ENCODE measurements at places on chromosomes 12 and 14. TPM values are rescaled to one million over a fixed set of nuclear protein-coding genes. Genes with fewer than 3 reads are reported as not detected.

- no peak for DNase-seq
Observed at GRCh38 chr14:104871656-104872468, 6.8 kb downstream of the CEP170B start.

GRCh38 chr12:81639196-81639595 is 120.0 kb downstream of the PPFIA2 start:
- no peak for DNase-seq

GRCh38 chr12:65615118-65615517 is 209.2 kb upstream of the HMGA2 start:
- no peak for DNase-seq

- DNase-seq = no peak
Observed at GRCh38 chr14:59619061-59619460, 42.4 kb upstream of the CCDC175 start.

DNA sequence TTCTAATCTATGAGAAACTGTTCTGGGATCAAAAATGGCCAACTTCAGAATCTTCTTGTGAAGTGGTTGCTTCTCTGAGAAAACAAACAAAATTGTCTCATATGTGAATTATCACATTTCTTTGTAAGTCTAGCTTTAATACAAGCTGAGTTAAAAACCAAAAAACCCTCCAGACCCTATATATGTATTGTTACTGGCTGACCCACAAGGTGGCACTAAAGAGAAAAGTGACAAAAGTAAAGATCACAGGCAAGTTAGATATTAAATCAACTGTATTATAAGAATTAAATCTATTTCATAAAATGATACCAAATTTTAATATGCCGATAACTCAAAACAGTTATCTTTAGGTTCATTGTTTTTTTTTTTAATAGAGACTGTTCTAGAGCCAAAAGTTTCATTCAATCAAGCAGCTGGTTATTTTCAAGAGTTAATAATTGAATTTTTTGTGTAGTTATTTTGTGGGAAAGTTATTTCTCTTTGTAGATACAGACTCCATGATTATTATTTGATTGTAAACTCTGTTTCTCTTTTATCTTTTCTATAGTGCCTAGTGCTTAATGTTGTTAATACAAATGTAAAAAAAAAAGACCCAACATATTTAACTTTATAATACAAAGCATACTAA is 7.5 kb upstream of the TRHDE start:
- no peak for DNase-seq

DNA sequence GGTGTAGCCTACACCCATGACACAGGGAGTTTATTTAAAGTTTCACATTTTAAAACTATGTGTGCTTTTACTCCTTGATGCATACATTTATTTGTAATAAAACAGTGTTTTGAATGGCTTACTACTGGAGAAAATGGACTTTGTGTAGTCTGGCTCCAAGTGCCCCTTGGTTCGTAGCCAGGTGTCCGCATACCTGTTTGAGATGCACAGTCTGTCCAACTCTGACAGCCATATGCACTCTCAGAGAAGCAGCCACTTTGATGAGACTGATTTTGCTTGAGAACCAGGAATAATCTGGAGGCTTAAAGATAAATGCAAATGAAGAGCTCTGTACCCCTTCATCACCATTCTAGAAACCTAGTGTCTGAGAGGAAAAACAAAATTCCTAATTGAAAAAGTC is 24.0 kb downstream of the RTN1 start:
- no peak for DNase-seq

The ZNF26 gene
- total RNA-seq = 18.2 TPM

The NOXRED1 gene
- 0.91 TPM for total RNA-seq

Measured in activated T-helper 1 cell treated with anti-CD3 and anti-CD28 coated beads, Interleukin-12 subunit alpha, Interleukin-12 subunit beta, Interleukin-2, Interleukin-4 antibody, amounts not matched to agents 30 ng/mL and 10 ng/mL and 1 ng/mL, durations not matched to agents 14 hours and 24 hours and 36 hours (primary cell).